ENCODE measurements at places on chromosomes 7 and 10. TPM values are rescaled to one million over a fixed set of nuclear protein-coding genes. Genes with fewer than 3 reads are reported as not detected.

DNA sequence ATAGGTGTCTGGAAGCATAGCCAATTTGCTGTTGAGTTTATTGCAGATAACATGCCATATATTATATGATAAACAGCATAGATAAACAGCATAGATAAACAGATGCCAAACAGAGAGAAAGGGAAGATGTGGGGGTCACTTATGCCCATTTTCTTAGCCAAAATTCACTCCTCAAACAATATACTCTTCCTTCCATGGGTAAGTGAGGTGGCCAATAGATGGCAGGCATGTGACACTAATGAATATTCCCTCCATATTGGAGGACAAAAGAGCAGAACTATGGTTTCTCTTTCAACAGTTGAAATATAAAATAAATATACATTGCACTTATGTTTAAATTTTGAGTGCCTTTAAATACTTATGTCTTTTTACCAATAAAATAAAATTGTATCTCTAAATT is 1212.8 kb downstream of the REEP3 start:
- H3K27me3 ChIP-seq = no peaks in the 10 kb centered on the region
- no peaks in the 10 kb centered on the region for H3K36me3 ChIP-seq
- no peak for DNase-seq

DNA sequence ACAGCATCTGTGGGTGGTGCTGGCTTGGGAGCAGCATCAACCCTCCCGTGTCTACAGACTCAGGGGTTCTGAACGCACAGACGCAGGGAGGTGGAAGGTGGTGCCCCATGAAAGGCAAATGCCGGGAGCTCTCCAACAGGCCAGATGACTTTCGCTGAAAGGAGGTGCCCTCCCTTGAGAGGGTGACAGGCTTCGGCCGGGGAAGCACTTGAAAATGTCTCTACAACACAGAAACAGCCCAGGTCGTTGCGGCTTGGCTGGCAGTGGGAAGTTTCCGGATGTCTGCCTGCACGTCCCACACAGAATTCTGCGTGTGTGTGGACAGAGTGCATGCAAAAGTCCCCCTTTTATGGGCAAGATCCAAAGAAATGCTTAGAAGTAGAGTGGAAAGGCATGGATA is 239.6 kb downstream of the SKAP2 start:
- no peak overlapping the region for H3K27ac ChIP-seq
- H3K4me3 ChIP-seq = no peak overlapping the region
- no peaks in the 10 kb centered on the region for H3K36me3 ChIP-seq

GRCh38 chr10:70306886-70307520 is 23.2 kb upstream of the NPFFR1 start:
- no peak for DNase-seq
- no peak overlapping the region for H3K27ac ChIP-seq
- no peaks in the 10 kb centered on the region for H3K27me3 ChIP-seq
- H3K4me1 ChIP-seq = no peaks in the 10 kb centered on the region
- H3K36me3 ChIP-seq = no peaks in the 10 kb centered on the region

DNA sequence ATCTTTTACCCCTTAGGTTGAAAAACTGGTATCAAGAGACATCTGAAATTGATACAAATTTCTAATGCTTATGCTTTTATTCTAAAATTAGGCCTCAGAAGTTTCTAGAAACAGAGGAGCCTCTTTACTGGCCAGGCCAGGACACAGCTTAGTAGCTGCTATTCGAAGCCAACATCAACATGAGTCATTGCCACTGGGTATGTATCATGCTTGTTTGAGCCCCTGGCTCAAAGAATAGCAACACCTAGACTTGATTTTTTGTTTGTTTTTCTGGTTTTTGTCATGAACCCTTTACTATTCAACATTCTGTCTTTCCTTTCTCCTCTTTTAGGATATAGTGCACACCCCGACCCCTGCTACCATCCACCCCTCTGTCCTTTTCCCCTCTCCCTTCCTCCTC is 90.9 kb upstream of the STK17A start:
- peaks cover 5% of the 10 kb centered on the region for H3K4me1 ChIP-seq
- H3K4me3 ChIP-seq = no peak overlapping the region
- DNase-seq = no peak

DNA sequence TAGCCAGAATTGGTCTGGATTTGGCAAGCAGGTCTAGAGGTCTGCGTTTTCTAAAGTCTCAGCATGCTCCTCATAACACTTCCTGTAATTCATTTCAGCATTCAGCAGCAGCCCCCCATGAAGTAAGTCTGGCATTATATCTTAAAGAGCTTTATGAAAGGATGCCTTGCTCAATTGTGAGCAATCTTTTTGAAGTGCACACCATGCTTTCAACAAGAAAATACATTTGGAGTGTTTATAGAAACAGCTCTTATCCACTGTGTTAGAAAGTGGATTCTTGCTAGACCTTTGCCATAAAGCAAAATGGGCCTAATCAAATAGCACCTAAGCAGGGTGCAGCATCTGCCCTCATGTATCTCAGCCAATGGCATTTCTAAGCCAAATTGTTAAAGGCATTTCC is 378.0 kb upstream of the AKR1E2 start:
- no peaks in the 10 kb centered on the region for H3K36me3 ChIP-seq
- no peak overlapping the region for H3K4me3 ChIP-seq
- no peaks in the 10 kb centered on the region for H3K27me3 ChIP-seq

DNA sequence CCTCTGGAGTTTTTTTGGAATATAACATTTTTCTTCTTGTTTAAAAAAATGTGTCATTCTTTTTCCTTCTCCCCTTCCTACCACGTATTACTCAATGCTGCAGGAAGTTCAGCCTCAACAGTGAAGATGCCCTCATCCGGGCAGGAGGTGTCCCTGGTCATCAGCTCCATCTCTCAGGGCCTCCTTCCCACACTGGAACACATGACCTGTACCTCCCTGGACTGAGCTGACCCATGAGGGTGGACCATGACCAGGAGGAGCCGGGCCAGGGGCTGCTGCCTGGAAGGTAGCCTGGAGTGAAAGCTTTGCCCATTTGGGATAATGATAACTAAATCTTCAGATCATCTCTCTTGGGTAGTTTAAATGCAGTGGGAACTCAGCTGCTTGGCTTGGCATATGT is 316.5 kb upstream of the ZMIZ1 start:
- H3K4me1 ChIP-seq = peaks cover 9% of the 10 kb centered on the region
- no peak overlapping the region for H3K4me3 ChIP-seq
- no peak overlapping the region for H3K27ac ChIP-seq
- DNase-seq = no peak
- no peaks in the 10 kb centered on the region for H3K36me3 ChIP-seq

- no peak overlapping the region for H3K27ac ChIP-seq
- peaks cover 8% of the 10 kb centered on the region for H3K27me3 ChIP-seq
- H3K36me3 ChIP-seq = no peaks in the 10 kb centered on the region
- no peak overlapping the region for H3K4me3 ChIP-seq
These were observed 74.6 kb upstream of the CPXM2 start for GRCh38 chr10:123965973-123966895.

Gene PGAM2
- 1.4 TPM for total RNA-seq

Gene FGL2
- 68.5 TPM for total RNA-seq

Gene ACSM6
- total RNA-seq = not detected
